Thoracic aorta (tissue), 2 donors: ENCODE measurements at places on chromosomes 3 and 15. TPM values are rescaled to one million over a fixed set of nuclear protein-coding genes. Genes with fewer than 3 reads are reported as not detected.

C3orf20 gene
- total RNA-seq = not detected

DNA sequence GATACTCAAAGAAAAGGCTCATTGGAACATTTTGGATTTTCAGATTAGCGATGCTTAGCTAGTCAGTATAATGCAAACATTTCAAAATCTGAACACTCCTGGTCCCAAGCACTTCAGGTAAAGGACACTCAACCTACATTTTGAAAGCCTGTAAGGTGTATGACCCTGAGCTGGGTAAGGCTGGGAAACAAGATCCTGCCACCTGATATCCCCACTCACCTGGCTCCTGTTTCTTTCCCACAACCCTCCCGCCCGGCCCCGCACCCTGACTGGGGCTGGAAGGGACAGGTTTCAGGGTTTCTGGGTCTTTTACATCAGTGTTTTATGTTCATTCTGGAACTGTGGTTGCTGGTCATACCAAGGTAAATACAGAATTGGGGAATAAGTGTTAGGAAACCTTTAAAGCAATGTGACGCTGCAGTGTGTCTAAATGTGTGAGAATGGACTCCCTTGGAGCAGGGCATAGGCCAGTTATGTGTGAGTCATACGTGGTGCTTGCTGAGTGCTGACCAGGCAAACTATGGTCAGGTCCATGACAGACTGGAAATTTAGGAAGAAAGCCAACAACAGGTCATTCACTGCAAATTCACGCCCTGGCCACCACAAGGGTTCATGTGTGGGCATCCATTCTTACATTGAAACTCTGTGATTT is 22.9 kb downstream of the CTXND1 start:
- DNase-seq = no peak

SUCNR1 gene
- 10.7 TPM for total RNA-seq

DNA sequence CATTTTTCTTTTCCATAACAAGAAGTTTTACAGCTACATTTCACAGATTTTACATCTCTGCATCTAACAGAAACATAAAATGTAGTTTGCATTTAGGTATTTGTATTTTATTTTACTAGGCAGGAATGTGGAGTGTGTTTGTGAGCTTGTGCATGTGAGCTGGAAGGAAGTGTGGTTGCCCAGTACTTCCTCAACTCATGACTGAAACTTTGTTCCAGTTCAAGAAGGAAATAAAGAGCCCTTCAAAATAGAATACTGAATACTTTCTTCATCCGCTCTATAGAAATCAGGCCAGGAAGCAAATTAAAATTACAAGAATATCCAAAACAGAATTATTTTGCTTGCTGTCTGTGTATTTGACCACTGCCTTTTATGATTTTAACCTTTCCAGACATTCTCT is 81.3 kb downstream of the CHL1 start:
- no peak for DNase-seq

- DNase-seq = no peak
Measured at GRCh38 chr15:62035256-62035924, 24.9 kb downstream of the VPS13C start.

GRCh38 chr3:139586420-139587017 is 47.0 kb upstream of the RBP1 start:
- no peak for DNase-seq

FAM131A gene
- total RNA-seq = 91.8 TPM

STARD9 gene
- 67.8 TPM for total RNA-seq

DNA sequence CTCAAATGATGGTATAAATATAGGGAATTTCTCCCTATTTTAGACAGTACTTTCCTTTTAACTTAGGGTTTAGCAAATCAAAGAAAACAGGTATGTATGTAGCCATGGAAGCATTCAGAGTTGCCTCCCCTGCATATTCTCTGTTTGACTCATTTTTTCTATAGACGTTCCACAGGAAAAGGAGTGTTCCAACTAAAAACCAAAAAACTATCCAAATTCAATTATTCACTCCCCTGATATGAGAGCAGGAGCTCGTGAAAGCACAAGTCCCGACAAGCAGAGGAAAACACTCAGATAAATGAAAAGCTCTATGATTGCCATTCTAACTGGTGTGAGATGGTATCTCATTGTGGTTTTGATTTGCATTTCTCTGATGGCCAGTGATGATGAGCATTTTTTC is 119.5 kb downstream of the FRMD5 start:
- no peak for DNase-seq

GRCh38 chr15:60134609-60135008 is 130.5 kb downstream of the FOXB1 start:
- no peak for DNase-seq

GRCh38 chr3:195895861-195896360 is 12.4 kb downstream of the TNK2 start:
- no peak for DNase-seq

DNA sequence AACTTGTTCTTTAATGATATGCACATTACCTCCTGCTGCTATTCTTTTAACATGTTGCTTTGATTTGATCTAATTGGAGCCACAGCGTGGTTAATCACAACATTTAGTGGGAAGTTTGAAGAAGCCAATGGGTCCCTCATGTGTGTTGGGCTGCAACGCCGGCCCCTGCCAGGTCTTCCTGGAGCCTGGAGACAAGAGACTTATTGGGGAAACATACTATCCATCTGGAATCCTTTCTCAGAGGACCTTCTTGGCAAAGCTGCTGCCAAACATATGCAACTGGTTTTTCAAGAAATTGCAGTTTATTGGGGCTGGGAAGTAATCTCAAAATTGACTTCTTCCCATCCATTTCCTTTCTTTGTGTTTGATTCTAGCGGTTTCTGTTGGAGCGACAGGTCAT is 396.3 kb upstream of the PROK2 start:
- no peak for DNase-seq

DNA sequence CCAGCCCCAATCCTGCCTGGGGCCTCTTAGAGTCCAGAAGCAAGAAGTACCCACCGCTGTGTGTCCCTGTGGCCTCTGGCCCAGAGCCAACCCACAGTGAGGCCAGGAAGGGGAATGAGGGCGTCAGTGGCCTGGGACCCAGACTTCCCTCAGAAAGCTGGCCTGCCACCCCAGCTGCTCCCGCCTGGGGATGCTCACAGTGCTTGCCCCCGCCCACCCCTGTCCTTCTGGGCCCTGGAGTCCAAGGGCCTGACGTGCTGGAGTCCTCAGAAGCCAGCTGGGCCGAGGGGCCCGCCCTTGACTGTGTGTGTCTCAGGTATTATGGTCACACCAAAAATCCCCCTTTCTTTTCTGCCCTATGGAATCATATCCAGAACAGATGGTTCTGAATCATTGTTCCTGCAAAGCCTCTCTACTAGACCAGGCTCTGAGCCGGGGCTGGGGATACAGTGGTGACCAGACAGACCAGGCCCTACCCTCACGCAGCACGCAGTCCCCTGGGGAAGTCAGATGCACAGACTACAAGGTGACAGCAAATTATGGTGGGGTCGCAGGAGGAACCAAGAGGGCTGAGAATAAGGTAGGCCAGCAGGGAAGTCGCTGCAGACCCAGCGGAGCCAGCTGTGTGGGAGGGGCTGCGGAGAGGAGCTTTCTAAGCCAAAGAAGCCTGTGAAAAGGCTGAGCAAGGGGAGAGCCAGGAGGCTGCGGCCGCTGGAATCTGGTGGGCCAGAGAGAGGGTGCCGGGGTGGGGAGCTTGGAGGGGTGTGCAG is 99.1 kb downstream of the VGLL4 start:
- DNase-seq = no peak

DNA sequence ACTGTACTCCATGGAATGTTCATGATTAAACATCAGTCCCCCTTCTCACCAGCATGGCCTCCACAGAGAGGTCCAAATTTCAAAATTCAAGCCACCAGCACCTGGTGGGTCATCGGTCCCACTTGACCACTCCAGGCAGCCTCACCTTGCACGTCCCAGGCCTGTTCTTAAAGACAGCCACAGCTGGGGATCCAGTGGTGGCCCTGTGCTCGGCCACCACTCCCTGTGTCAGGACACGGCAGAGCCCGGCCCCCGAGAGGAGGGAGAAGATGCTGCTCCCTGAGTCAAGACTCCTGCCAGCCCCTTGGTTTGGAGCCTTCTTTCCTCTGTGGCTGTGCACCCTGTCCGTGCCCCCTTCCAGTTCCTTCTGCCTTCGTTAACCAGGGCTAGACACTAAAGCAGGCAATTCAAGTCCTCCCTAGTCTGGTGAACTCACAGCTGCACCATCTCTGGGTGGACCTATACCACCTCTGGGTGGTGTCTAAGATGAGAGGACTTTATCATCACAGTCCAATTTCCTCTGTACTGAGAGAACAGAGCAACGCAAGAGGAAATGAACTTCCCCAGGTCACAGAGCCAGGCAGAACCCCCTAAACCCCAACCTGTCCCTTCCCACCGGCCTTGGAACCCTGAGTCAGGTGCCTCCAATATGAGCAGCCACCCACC is 97.1 kb downstream of the MEGF11 start:
- DNase-seq = no peak

GRCh38 chr15:89501646-89502045 is 5.3 kb upstream of the RHCG start:
- no peak for DNase-seq

MYH15 gene
- total RNA-seq = 0.14 TPM

CPNE9 gene
- total RNA-seq = not detected

IL17RD gene
- total RNA-seq = 7.9 TPM

DNA sequence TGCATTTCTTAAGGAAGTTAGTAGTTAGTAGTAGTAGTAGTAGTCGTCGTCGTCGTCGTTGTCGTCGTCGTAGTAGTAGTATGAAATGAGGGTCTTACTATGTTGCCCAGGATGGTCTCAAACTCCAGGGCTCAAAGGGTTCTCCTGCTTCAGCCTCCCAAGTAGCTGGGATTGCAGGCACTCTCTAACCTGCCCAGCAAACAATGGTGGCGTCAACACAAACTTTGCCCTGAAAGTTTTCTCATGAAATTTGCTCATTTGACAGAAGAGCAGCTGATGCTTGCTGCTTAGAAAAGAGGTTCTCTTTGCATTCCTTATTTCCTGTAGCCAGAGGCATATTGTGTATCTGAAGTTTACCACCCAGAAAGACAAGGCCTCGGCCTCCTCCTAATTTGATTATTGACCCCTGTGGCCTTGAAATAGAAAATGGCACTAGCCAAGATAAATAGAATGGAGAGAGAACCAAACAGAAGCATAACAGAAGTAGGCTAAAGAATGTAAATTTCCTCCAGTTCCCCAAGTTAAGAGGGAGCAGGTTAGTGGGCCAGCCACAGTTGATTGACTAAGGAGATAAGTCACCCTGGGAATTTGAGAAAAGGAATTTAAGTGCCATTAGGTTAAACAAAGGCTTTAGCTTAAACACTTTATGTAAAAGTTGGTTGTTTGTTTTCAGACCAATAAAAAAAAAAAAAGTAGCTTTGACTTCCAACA is 166.2 kb upstream of the ROBO2 start:
- no peak for DNase-seq

GRCh38 chr3:189122526-189123205 is 49.1 kb upstream of the TPRG1 start:
- no peak for DNase-seq

DNA sequence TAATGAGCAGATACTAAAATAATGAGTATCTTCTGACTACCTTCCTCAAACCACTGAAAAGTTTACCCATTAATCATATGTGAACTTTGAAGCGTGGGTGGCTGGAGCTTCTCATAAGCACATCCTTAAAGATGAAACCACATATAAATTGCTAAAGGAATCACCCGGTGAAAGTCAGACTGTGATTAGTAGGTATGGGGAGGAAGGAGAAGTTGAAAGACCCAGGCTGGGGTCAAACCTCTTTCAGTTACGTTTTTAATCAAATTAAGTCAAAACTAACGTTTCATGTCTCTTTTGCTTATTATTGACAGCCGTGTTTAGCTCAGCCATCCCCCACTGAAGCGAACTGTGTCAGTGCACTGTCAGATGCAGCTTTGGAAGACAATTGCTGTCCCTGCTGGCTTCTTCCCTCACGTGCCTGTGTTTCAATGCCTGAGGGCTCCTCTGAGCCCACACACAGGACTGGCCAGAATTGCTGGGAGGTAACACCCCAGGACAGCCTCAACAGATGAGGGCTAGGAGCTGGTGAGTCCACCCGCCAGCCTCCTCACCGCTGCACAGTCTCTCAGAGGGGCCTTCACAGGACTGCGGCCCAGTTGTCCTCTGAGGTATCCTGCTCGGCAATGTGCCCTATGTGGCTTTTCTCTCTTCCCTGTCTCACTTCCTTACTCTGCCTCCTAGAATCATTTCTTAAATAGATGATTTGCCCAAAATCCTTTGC is 29.3 kb upstream of the SH3BP5 start:
- DNase-seq = no peak

GRCh38 chr3:126521122-126521891 is 2.6 kb upstream of the CHST13 start:
- DNase-seq = no peak

GRCh38 chr3:141407825-141408224 is 39.5 kb downstream of the ZBTB38 start:
- no peak for DNase-seq

DNA sequence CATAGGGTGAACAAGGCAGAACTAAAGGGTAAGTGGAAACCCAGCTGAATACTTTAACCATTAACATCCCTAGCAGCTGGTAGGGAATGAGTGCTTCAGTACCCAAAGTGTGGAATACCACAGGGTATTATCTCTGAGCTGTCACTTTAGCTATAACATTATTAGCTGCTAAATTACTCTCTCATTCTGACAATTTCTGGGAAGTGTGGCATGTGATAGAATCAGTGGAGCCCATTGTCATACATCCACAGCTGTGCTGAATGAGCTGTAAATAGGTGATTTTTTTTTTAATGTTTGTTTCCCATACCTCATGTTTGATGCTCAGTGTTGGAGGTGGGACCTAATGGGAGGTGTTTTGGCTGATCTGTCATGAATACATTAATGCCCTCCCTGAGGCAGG is 894.3 kb downstream of the DIPK2A start:
- no peak for DNase-seq

GRCh38 chr3:164879201-164879600 is 199.1 kb downstream of the SI start:
- DNase-seq = no peak

DNA sequence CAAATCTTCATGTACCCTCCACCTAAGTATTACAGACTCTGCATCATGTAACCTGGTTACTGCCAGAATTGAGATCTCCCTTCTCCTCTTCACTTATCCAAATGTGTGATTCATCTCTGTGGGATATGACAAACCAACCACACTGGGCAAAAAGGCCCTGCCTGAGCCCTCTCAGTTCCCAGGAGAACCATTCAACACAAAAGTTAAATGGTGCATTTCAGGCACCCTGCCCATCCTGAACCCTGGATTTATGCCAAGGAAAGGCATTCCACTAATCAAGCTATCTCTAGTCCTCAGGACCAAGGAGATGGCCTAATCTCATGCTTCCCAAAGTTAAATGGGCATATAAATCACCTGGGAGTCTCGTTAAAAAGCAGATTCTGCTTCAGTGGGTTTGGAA is 108.5 kb downstream of the TNIK start:
- DNase-seq = no peak

RETNLB gene
- total RNA-seq = not detected

DNA sequence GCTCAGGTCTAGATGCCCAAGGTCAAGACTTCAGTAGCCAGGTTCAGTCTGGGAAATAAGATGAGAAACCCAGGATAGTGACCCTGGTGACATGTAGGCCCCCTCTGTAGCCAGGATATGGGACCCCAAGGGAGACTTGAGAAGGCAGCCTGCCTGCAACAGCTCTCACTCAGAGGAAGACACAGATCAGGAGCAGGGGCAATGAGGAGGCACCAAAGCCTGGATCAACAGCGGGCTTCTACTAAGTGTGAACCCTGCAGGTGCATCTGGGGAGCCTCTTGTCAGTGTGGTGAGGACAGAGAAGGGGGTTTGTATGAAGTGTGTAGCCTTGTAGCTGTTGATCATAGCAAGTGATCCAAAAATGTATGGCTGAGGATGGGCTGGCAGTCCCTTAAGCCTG is 25.4 kb downstream of the PLA2G4F start:
- no peak for DNase-seq
